CD8-positive, alpha-beta memory T cell (primary cell): ENCODE measurements at places on chromosomes 2 and 18.

DNA sequence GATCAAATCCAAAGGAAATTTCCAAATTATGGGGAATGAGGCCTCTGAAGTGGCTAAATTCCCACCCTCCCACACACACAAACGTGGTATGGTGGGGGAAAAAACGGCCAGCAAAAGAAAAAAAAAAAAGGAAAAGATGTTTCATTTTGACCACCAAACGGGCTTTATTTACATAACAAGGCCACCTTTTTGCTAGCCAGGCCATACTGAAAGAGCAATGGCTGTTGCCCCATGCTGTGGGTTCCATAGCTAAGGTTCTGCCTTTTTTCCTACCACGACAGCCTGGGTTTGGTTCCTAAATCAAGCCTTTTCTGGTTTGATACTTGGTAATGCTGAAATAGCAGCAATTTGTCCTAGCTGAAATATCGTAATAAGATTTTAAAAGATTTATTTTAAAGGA lies 14.0 kb upstream of the IL1B start:
- DNase-seq = no peak

- no peak for DNase-seq
Measured at GRCh38 chr2:71888751-71889445, 258.8 kb downstream of the CYP26B1 start.

DNA sequence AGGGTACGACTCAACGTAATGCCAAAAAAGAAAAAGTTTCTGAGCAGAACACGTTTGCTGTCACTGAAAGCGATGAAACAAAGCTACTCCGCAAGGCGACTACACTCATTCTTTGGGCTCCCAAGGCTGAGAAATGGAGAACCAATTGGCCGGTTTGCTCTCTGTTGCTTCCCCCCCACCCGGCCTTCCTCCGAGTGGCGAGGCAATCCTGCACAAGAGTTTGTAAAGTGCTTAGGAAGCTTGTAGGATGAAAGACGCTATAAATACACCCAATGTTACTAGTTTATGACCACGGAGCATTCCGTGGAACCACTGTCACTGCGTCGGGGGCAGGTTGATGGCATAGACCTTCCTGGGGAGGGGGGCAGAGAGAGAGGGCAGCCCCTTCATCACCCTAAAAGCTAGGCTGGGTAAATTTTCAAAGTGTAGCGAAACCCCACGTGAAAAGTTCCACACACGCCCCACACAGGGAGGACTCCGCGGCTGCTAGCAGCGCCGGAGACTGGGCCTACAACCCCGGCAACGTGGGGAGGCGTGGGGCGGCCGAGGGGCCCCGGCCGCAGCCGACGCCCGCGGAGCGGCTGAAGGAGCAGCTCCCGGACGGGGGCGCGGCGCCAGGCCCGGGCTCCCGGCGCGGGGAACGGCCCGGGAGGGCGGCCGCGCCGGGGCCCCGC lies 915 bp downstream of the CUL3 start:
- peak; percentile 28 for DNase-seq

DNA sequence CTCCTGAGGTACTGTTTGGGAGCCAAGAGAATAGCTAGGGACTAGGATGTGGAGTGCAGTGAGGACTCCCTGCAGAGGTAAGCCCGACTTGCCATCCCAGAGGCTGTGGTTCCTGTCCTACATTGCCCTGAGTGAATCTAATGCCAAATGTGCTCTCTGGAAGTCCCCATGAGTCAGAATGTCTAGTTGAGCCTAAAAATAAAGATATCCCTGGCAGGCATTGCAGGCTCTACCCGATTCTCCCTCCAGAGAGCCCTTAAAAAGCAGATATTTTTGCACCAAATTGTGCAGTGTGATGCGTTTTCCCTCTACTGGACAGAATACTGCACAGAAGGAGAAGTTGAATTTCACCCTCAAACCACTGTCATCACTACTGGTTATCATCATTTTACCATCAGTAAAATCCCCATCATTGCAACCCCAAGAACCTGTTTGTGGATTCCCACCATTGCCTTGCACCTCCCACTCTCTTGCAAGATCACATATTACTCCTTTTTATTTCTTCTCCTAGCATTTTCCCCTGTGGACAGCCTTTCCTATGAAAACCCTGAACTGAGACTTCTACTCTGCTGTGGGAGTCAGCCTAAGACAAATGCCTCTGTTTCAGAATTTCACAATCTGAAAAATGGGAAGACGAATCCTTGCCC lies 98.0 kb downstream of the MARCHF4 start:
- no peak for DNase-seq

DNA sequence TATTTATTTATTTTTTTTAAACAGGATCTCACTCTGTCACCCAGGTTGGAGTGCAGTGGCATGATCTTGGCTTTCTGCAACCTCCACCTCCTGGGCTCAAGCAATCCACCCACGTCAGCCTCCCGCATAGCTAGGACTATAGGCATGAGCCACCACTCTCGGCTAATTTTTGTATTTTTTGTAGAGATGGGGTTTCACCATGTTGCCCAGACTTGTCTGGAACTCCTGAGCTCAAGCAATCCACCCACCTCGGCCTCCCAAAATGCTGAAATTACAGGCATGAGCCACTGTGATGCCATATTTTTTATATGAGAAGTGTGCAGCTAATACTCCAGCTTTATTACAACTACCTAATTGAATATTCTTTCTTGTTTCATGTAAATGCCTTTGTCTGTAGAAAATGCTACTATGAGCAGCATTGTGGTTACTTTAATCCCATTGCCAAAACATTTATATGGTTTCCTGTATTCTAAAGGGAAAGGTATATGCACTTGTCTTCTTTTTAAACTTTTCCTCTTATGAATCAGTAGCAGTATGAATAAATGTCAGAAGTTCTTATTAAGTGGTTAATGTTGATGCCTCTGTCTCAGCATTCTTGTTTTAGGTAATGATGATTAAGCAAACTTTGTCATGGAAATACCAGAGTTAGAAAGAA lies 9.5 kb upstream of the BCL2L11 start:
- DNase-seq = no peak
